ENCODE measurements at places on chromosomes 6 and 20.
A peak's percentile ranks its signal among the peaks of the same experiment; 100 is the strongest.

GRCh38 chr20:33568378-33568777 is 78.5 kb downstream of the CBFA2T2 start:
- peak; percentile 25 for DNase-seq

- DNase-seq: no peak
Observed at GRCh38 chr6:149095842-149096241, 221.7 kb upstream of the TAB2 start.

DNA sequence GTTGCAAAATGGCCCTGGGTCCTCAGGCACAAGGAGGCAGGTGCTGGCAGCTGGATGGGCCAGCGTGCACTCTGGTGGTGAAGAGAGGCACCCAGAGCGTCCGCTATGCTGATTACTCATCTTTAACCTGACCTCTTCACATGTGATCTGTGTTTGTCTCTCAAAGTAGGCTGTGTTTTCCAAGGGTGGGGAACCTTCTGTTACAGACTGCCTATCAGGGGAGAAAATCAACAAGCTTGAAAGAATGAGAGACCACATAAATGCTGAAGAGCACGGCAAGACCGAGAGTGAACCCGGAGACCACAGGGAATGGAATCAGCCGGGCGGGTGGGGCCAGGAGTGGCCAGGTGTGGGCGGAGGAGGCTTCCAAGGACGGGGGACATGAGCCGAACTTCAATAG is 16.2 kb downstream of the BNIP5 start:
- no peak for DNase-seq

DNA sequence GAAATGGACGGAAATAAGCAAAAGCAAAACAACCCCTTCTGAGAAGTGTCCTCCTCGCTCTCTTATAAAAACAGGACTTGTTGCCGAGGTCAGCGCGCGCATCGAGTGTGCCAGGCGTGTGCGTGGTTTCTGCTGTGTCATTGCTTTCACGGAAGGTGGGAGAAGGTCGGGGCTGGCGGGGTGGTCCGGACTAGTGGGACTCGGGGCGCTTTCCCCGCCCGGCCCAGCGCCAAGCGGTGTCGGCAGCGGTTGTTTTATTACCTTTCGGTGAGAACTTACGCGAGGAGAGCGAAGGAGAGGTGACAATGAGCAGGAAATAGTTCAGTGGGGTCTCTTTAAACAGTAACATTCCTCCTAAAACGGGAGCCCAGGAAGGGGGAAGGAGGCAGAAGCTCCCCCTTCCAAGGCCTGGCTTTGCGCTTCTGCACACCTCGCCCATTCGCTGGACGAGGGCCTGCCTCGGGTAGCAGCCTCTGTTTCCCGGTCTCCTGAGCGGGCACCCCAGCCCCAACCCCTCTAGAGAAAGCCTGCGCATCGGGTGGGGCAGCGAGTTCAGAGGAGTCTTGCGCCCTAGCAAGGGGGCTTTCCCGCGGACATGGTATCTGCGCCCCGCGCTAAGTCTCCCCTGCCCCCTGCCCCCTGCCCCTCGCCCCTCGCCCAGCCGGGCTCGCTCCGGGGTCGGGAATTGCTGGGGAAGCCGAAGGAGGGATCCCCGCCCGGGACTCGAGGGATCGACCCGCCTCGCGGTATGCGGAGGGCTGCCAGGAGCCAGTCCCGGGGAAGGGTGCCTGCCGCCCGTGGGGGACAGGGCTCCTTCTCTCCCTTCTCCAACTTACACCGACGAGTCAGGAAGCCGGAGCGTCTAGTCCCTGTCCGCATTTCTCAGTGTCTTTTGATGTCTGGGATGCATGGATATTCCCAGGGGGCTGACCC is 1.2 kb upstream of the TBXT start:
- no peak for DNase-seq

- no peak for DNase-seq
Observed at GRCh38 chr20:11791316-11791715, 126.4 kb upstream of the BTBD3 start.

DNA sequence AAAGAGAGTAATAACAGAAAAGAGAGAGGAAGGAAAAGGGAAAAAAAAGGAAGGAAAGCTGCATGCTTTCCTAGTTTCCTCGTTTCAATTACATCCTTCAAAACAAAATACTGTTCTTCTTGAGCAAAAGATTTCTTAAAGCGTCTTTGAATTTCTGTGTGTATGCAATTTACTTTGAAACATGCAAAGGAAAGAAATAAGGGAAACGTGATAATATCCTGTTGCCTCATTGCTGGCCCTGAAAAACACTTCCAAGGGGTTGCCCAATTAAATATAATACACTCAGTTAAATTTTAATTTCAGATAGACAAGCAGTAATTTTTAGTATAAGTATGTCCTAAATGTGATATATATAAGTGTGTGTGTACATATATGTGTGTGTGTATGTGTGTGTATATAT is 51.2 kb upstream of the TPD52L1 start:
- DNase-seq: no peak

DNA sequence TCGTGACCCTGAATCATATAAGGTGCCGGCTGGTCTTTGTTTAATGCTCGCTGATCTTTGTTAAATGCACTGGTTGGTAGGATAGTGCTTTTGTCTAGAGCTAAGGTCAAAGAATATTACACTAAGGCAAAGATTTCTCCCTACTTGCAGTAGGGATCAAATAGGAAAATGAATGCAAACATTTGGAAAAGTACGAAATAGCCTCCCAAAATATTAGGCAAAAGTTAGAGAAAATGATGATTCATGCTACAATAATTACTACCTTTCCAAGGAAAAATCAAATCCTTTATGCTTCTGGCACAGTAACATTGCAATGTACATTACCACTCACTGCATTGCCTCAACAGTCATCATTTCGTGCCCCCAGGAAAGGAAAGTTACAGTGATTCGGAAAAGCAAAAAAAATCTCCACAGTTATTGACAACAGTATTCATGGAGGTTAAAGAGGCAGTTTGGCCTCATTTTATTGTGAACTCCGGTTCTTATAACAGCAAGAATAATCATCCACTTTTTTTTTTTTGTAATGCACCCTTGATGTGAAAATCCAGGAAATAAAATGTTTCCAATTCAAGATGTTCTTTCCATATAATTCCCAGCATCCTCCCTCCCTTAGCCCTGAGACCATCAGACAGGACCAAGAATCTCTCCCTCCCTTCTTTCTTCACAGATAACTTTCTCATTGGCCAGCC is 61.7 kb upstream of the ZMYND8 start:
- no peak for DNase-seq

DNA sequence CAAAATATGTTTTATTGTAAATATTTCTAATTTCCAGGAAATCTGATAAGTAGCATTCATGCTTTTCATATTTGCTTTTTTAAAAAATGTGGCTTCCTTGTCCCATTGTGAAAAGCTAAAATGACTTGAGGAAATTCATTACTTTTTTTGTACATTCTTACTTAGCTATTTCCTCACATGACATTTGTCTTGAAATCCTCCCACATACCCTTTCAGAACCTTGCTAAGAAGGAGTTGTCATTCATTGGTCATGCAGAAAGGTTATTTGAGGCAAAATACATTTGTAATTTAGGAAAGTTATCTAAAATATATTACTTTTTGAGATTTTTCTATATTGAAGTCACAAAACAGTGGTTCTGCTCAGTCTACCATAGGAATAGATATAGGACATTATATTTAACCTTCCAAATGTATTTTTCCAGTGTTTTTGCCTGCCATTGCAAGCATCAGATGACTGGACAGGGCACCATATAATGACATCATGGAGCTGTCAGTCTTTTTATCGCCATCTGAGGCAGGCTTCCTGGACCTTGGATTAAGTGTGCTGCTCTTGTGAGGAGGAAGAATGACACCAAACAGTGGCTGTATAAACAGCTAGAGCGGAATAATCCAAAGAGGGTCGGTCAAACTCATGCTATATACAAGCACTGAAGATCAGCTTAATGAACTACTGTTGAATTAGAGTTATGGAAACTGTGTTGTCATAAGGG is 109.4 kb upstream of the HCRTR2 start:
- DNase-seq: no peak

DNA sequence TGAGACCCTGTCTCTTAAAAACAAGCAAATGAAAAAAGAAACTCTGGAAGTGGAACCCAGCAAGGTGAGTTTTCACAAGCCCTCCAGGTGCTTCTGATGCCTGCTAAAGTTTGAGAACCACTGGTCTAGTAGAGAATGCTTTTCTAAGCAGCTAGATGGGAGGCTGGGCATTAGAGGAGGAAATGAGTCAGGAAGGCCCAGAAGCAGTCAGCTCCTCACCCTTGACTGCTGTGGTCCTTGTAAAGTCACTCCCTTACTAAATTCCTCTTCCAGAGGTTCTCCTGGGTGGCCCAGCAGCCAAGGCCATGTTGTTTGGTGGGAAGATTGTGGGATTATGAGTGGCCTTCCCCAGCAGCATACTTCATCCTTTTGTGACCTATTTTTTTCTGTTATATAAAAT is 52.0 kb upstream of the FYN start:
- no peak for DNase-seq

GRCh38 chr20:47677635-47678453 is 107.4 kb downstream of the SULF2 start:
- peak; percentile 85 for DNase-seq

DNA sequence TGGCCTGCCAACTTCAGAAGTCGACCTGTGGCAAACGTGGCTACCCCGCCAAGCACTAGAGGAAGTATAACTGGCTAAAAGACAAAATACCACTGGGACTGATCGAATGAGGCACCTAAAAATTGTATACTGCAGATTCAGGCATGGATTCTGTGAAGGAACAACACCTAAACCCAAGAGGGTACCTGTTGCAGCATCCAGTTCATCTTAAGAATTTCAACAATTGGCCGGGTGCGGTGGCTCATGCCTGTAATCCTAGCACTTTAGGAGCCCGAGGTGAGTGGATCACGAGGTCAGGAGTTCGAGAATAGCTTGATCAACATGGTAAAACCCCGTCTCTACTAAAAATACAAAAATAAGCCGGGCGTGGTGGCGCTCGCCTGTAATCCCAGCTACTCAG is 27.2 kb upstream of the SPAG4 start:
- no peak for DNase-seq

DNA sequence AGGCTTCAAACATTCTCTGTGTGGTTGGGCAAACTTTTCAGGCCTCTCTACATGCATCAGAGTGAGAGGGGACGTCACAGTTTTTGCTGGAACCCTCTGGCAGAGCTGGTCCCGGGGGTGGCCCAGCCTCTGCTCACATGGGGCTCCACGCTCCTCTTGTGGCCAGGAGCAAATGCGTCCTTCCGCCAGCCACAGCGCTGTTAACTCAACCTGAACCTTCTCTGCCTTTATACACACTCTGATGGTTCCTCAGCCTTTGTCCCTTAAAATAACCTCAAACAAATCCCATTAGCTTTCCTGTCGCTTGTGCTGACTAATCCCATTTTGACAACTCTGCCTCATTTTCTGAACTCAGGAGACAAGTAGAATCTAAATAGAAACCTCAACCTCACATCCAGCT is 39.4 kb upstream of the TGM6 start:
- DNase-seq: no peak

GRCh38 chr6:132023490-132023889 is 72.3 kb upstream of the CCN2 start:
- no peak for DNase-seq

- DNase-seq: no peak
Observed at GRCh38 chr6:155580904-155581303, 125.3 kb upstream of the NOX3 start.

- DNase-seq: no peak
Observed at GRCh38 chr6:147582991-147583390, 74.5 kb downstream of the SAMD5 start.

- DNase-seq: no peak
Observed at GRCh38 chr6:9761220-9761619, 653.7 kb downstream of the TFAP2A start.

DNA sequence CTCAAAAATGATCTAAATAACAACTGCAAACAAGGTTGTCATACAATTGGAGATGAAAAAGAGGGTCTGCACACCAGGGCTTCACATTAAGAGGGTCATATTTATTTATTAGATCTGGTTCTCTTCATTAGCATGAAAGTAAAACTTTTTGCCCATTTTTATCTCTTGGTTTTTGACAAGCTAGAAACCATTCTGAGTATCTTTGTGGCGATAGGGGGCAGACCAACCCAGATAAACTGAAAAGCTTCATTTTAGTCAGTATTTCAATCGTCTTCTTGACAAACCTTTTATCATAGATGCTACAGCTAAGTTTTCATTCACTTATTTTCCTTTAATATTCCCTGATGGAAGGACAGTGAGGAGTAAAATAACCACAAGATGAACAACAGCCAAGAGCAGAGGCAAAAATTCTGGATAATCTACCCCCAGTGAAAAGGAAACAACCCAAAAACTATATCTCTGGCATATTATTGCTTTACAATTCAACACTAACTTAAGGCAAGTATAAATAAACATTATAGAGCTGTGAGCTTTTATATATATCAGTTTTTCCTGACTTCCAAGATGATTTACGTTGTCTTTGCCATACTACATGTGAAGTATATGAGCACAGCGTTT is 45.2 kb downstream of the THEMIS start:
- no peak for DNase-seq

DNA sequence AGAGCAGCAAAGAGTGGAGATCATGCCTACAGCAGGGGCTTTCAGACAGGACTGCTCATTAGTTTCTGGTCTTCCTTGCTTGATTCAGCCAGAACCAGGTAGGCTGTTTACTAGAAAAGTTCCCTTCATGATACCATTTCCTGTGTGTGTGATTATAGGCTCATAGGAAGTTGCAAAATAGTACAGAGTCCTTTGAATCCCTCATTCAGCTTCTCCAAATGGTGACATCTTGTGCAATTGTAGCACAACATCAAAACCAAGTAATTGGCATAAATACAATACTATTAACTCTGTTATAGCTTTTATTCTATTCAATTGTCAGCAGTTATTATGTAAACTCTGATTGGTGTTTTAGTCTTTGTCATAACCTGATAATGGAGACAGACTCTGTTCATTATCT is 347.3 kb upstream of the CDH4 start:
- no peak for DNase-seq

DNA sequence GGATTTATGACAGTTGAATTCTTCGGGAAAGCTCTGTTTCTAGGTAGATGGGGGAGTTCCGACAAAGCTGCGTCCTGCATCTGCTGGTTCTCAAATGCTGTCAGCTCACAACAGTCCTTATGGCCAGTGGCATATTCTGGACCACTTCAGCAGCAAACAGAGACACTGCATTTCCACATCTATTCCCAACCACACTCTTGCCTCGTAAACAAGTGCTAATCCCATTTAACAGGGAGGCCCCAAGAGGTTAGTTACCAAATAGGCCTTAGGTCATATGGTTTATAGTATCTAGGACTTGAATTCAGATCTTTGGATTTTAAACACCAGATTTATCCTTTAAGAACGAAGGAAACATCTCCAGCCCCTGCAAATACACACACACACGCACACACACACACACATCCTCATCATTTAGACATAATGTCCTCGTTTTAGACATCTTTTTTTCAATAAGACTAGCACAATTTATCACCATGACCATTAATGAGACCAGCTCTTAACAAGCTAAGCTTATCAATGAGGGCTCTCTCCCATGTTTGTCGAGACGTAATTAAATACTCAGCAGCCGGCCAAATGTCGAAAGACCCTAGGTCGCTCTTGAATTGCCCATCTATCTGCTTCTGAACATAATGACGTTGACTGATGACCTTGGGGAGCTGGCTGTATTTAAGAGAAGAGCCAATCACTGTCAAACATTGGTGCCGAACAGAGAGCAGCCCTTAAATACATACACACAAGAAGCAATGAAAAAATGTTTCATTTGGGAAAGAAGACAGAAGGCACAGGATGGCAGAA is 84.5 kb downstream of the PSMG4 start:
- DNase-seq: no peak

All from GM13977 (cell line).